ENCODE measurements at places on chromosomes 16 and 17.

DNA sequence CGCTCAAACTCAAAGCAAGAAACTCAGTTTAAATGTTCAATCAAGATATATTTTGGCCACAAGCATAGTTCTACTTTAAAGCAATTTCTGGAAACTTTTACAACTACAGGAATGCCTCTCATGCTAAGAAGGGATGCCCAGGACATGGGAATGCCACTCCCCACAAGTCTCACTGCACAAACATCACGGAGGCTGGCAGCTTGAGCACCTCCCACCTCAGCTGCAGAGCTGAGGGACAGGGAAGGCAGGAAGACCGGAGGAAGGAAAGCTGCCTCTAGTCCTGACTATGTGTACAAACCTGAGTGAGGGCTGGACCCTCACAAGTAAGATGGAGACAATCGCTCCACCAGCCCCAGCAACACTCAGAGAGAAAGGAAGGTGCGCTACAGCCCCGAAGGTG, 5.3 kb downstream of the AXIN1 start:
- DNase-seq, result no peak

DNA sequence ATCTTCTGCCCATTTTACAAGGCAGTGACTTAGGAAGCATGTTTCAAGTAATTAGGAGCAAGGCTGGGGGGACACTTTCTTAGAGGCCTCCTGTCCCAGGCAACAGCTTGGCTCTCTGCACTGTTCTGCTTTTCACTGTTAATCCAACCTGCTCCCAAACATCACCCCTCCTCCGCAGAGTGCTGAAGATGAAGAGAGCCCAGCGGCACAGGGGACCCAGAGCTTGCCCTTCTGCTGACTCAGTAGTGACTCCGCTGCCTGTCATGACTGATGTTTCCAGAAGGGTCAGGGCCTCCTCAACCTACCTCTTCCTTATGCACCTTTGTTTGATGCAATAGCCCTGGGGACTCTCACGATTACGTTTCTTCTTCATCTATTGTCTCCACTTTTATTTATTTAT, 38.9 kb upstream of the NDRG4 start:
- DNase-seq, result no peak

DNA sequence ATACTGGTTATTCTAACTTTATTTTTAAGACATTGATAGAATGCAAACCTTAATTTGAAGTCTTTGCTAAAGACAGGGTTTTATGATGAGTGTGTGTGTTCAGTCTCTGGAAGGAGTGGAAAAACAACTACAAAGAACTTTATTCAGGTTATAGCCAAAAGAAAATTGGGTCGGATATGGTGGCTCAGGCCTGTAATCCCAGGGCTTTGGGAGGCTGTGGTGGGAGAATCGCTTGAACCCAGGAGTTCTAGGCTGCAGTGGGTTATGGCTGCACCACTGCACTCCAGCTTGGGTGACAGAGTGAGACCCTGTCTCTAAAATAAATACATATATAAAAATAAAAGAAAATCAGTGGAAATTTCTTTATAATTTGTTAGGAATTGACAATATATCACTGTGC, 581.5 kb upstream of the CA10 start:
- no peak for DNase-seq

GRCh38 chr16:84161037-84161436, 15.9 kb downstream of the DNAAF1 start:
- DNase-seq, result no peak

- DNase-seq, result no peak
Measured at GRCh38 chr16:69935278-69935711, 15.8 kb upstream of the CLEC18A start.

GRCh38 chr17:60514053-60514452, 12.0 kb downstream of the APPBP2 start:
- no peak for DNase-seq

GRCh38 chr16:89113661-89114060, 20.0 kb downstream of the ACSF3 start:
- peak; percentile 48 for DNase-seq

- no peak for DNase-seq
Measured at GRCh38 chr17:20171741-20172365, 162.7 kb downstream of the SPECC1 start.

DNA sequence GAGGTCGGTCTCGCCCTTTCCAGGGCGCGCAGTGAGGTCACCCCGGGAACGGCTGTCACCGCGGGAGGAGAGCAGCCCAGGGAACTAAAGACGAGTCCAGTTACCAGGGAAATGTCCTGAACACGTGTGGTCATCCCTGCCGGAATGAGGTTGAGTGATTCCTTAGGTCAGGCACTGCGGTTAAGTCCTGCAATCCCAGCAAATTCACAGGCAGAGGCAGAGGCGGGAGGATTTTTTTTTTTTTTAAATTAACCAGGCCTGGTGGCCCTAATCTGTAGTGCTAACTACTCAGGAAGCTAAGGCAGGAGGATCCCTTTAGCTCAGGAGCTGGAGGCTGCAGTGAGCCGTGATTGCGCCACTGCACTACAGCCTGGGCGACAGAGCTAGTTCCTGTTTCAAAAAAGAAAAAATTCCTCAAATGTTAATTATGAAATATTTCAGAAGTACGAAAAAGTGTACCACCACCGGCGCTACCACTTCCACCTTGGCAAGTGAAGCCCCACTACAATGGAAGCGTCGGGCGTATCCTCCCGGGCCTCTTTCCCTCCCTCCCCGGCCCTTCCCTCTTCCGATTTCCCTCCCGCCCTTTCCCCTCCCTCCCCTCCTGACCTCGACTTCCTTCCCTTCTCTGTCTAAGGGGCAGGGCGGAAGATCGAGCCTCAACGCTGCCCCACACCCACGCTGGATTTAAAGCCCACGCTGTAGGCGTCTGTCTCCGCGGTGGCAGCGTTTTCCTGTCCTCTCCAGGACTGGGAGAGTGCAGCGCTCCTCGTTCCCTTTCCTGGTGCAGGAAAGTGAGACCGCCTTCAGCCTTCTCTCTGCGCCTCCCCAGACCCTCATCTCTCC, 27.3 kb downstream of the SLFN11 start:
- peak; percentile 46 for DNase-seq

- DNase-seq, result peak; percentile 56
Measured at GRCh38 chr17:3795390-3796102, 5.4 kb downstream of the ITGAE start.

GRCh38 chr17:40980596-40980995, 3.5 kb downstream of the KRT40 start:
- DNase-seq, result no peak

- DNase-seq, result no peak
Measured at GRCh38 chr16:1101573-1102332, 5.7 kb upstream of the C1QTNF8 start.

DNA sequence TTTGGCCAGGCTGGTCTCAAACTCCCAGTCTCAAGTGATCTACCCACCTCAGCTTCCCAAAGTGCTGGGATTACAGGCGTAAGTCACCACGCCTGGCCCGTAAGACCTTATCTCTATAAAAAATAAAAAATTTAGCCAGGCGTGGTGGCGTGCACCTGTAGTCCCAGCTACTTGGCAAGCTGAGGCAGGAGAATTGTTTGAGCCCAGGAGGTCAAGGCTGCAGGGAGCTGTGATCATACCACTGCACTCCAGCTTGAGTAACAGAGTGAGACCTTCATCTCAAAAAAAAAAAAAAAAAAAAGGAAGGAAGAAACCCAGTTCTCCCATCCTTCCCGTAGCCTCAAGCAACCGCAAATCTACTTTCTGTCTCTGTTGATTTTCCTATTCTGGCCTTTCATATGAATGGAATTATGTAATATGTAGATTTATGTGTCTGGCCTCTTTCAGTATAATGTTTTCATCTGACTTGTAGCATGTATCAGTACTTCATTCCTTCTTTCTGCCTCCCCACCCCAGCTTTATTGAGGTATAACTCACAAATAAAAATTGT, 11.2 kb downstream of the CASC3 start:
- DNase-seq, result no peak

DNA sequence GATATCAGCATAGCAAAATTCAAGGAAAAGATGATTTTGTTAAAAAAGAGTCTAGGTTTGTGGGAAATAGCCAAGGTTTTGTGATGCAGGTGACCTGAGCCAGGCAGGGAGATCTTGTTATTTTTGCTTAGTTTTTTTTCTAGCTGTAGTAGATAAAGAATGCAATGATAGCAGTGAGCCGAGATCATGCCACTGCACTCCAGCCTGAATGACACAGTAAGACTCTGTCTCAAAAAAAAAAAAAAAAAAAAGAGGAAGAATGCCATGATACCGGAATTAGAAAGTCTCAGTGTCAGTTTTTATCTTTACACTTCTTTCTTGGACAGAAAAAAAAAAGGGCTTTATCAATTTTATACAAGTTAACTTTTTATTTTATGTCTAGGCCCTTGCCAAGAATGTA, 27.5 kb downstream of the TMEM238L start:
- no peak for DNase-seq
